ENCODE measurements at places on chromosomes 3 and 15.
A peak's percentile ranks its signal among the peaks of the same experiment; 100 is the strongest.

- no peak for DNase-seq
Observed at GRCh38 chr15:33279613-33280205, 31.1 kb upstream of the RYR3 start.

DNA sequence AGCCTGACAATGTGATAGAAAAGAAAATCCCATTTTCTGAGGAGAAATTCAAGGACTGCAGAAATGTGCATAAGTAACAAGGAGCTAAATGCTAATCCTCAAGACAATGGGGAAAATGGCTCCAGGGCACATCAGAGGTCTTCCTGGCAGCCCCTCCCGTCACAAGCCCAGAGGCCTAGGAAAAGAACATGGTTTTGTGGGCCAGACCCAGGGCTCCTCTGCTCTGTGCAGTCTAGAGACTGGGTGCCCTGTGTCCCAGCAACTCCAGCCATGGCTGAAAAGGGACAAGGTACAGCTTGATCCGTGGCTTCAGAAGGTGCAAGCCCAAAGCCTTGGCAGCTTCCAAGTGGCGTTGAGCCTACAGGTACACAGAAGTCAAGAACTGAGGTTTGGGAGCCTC lies 176.8 kb upstream of the SUCLG2 start:
- DNase-seq = no peak

DNA sequence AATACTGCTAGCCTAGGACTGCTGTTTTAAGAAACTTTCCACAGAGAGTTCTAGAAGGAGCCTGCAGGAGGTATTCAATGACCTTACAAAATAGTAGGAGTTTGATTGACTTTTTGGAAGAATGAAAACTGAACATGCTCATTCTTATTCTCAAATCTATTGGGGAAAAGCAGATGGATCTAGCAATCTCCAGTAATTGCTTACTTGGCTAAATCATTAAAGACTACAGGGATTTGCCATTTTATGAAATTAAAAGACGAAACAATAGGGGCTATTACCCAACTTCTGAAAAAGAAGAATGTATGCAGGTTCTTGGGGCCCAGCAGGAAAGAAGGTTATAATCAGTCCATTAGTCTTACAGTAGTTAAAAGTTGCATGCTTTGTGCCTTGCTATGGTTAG lies 29.9 kb upstream of the PEX5L start:
- DNase-seq = no peak

GRCh38 chr3:71067977-71068654 lies 515.4 kb downstream of the FOXP1 start:
- DNase-seq = no peak

- no peak for DNase-seq
Observed at GRCh38 chr15:101221902-101222301, 29.9 kb downstream of the CHSY1 start.

- no peak for DNase-seq
Observed at GRCh38 chr15:69919816-69920215, 177.9 kb downstream of the TLE3 start.

GRCh38 chr3:53425936-53426335 lies 68.5 kb upstream of the CACNA1D start:
- DNase-seq = no peak

DNA sequence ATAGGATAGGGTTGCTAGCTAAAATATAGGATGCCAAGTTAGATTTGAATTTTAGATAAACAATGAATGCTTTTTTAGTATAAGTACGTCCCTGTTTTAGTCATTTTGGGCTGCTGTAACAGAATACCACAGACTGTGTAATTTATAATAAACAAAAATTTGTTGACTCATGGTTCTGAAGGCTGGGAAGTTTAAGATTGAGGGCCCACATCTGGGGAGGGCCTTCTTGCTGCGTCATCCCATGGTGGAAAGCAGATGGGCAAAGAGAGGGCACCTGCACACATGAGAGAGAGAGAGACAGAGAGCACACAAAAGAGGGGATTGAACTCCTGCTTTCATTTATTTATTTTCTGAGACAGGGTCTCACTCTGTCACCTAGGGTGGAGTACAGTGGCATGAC lies 246.5 kb downstream of the EPHB1 start:
- DNase-seq = no peak

DNA sequence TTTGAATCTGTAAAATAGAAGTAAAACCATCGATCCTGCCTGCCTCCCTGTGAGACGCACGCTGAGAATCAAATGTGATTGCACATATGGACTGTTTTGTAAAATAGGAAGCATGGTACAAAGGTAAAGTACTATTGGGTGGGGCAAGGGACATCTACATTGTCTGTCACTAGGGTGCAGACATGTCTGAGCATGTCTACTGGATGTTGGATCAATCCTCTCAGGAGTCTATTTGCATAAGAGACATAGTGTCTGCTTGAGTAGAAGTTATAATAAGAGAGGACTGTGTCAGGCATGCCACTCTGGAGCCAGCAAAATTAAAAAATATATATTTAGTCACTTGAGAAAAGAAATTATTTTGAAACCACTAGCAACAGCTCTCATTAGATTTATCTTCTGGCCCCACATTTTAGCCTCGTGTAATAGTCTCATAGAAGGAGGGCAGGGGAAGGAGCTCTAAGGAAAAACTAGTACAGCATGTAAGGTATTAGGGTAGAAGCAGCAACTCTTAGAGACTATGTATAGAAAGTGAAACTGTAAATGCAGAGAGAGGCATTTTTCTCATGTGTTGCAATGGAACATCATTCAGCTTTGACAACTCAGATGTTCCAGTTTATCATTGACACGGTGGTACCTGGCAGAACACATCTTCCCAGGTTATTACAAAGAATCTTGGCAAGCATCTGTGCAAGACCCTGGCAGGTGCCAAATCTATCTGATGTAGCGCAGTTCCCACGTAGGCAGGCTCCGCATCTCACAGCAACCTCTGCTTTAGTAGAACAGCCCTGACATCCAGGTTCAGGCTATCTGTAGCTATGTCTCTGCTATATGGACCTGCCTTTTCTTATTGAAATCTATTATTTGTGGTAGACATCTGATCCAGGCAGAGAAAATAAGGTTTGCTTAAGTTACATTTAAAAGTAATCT lies 85.2 kb upstream of the CHL1 start:
- DNase-seq = no peak

DNA sequence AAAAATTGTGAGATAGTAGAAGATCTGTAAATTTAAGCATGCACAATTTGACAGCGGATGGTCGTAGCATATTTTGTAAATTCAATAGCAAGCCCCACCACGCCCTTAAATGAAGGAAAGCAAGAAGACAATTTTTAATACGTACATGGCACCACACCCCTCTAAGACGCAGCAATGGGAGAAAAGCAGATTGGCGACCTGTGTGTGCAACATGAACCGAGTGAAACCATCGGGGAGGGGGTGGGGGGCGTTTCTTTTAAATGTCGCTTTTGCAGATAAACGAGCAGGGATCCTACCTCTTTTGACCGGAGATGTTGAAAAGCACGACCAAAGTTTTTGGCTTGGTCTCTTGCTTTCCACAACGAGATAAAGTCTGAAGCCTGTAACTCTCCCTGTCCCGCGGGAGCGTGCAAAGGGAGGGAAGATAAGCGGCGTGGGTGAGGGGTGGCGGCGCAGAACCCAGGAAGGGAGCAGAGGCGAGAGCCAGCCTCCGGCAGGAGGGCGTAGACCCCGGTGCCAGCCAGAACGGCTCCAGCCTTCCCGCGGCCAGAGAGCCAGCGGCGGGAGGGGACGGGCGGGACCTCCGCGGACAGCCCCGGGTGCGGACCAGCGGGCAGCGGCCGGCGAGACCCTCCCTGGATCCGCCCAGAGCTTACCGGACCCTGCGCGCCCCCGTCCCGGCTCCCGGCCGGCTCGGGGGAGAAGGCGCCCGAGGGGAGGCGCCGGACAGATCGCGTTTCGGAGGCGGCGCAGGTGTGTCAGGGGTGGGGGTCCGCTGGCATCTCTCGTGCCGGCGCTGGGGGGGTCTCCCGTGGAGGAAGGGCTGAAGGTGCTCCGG lies at the start of gene CHL1:
Gene CHL1 (plus strand): TSS at position 453 of the 838 bp plus-strand sequence. CDS start 123,014 bp downstream, outside the sequence.
- peak; percentile 23 for DNase-seq

DNA sequence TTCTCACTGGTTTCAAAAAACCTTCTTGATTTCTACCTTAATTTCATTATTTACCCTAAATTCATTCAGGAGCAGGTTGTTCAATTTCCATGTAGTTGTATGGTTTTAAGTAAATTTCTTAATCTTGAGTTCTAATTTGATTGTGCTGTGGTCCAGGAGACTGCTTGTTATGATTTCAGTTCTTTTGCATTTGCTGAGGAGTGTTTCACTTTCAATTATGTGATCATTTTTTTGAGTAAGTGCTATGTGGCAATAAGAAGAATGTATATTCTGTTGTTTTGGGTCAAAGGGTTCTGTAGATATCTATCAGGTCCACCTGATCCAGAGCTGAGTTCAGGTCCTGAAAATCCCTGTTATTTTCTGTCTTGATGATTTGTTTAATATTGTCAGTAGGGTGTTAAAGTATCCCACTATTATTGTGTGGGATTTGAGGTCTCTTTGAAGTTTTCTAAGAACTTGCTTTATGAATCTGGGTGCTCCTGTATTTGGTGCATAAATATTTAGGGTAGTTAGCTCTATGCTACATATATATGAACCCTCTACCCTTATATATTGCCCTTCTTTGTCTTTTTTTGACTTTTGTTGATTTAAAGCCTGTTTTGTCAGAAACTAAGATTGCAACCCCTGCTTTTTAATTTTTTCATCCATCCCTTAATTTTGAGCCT lies 158.4 kb upstream of the TPRG1 start:
- no peak for DNase-seq

GRCh38 chr15:73270366-73271097 lies 98.2 kb downstream of the HCN4 start:
- no peak for DNase-seq

- DNase-seq = no peak
Observed at GRCh38 chr15:68383161-68384074, 48.5 kb downstream of the ITGA11 start.

DNA sequence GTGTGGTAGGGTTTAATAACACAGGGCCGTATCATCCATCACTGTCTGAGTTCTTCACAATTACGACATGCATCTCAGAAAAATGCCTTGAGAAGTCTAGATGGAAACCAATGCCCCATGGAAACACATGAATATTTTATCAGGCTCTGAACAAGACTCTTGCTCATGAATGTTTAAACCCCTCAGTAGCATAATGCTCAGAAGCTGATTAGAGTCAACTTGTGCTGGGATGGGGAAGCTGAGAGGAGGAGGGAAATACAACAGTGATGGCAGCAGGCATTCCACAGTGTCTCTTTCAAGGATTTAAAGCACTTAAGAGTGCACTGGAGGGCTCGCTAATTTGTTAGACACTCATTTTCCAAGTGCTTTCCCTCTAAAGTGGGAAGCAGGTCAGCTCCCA lies 3.8 kb downstream of the GPR156 start:
- no peak for DNase-seq

- DNase-seq = no peak
Observed at GRCh38 chr15:69505956-69506556, 53.4 kb downstream of the RPLP1 start.

DNA sequence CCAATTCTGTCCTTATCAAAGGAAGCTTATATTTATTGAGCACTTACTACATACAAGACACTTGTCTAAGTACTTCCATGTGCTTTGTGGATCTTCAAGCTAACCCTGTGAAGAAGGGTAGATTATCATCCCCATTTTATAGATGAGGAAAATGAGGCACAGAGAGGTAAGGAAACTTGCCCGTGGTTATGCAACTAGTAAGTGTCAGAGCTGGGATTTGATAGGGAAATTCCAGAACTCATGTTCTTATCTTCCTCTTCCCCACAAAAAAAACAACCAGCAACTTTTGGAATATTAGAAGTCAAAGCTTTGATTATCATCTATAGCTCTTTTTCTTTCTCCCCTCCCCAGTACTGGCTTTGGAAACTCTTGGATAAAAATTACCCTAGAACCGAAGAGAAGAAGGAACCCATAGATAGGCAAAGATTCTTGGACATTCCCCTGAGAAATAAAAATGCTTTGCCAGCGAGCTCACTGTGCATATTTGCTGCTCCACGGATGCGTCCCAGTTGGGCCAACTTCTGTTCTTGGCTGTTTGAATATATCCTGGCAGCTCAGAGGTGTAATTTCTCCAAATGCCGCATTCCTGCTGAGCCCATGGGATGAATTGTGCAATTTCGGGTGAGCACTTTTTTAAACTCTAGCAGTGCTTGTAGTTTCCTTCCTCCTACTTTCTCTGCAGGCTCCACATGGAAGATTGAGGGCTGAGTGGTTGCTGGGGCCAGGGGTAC lies 591.5 kb upstream of the CFAP20DC start:
- DNase-seq = peak; percentile 10

- no peak for DNase-seq
Observed at GRCh38 chr15:81400640-81401236, 26.7 kb upstream of the TMC3 start.

DNA sequence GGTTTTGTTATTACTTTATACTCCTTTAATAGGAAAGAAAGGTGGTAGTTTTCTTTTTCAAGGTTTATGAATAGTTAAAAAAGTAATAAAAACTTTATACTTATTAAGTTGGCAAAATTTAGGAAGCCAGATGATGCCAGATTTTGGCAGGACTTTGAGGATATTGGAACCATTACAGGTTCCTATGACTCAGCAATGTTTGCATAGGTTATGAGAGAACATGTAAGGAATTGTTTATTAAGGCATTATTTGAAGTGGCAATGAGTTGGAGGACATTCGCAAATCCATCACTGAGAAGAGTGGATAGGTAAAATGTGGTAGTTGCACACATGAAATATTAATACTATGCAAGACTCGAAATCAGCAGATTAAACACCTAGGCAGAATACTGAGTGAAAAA lies 29.9 kb downstream of the CDAN1 start:
- DNase-seq = no peak

GRCh38 chr3:85244519-85244918 lies 285.7 kb downstream of the CADM2 start:
- DNase-seq = no peak

DNA sequence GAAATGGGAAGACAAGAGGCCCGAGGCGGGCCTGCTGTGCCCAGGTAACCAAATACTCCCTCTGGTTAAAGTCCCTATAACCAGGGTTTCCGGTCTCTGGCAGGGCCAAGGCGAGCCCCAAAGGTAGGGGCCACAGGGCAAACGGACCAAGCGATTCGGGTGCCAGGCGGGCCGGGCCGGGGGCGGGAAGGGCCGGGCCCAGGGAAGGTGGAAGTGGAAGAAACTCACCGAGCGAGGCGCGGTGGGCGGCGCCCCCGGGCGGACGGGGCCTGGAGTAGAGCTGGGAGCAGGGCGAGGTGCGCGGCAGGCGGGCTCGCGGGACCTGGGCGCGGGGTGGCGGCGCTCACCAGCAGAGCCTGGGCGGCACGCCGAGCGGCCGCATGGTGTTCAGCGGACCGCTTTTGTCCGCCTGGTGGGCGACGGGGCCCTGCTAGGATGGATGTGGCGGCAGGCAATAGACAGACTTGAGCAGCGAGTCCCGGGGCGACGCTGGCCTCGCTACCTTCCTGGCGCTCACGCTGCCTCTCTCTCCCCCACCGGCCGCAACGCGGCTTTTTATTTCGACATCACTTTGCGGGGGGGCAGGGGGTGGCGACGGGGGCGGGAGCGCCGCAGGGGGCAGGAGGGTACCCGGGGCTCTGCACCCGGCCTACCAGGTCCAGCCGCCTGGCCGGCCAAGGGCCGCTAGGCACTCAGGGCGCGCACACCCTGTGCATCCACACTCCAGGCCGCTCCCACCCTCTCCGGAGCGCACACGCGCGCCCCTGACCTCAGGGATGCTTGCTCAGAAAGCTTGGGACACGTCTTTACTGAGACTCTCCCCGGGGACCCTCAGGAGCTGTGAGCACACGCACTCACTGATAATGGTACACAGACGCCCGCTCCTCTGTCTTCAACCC lies at the start of gene GATA2:
Gene GATA2 (minus strand): TSS at position 531 of the 899 bp plus-strand sequence. CDS start 6,170 bp downstream, outside the sequence.
- DNase-seq = no peak

- no peak for DNase-seq
Observed at GRCh38 chr3:11224870-11225229, 47.3 kb upstream of the ATG7 start.

GRCh38 chr3:146550070-146550615 lies 5.7 kb upstream of the PLSCR1 start:
- DNase-seq = no peak
